Vein endothelial cell (primary cell): ENCODE measurements at places on chromosomes 5 and 9. TPM values are rescaled to one million over a fixed set of nuclear protein-coding genes. Genes with fewer than 3 reads are reported as not detected.

The FOXE1 gene
- total RNA-seq: not detected in 2 replicates

The PCAT7 gene
- total RNA-seq: not detected in 2 replicates

The ADGRD2 gene
- not detected in 2 replicates for total RNA-seq

The SH3PXD2B gene
- 40.8 and 48.3 TPM in 2 replicates for total RNA-seq

The PCDH12 gene
- 32.7 and 55.6 TPM in 2 replicates for total RNA-seq

The PIP5K1B gene
- 0.19 TPM in 1 of 2 replicates, not detected in the other for total RNA-seq
